HFF-Myc (cell line): ENCODE measurements at places on chromosomes 5 and 9.

DNA sequence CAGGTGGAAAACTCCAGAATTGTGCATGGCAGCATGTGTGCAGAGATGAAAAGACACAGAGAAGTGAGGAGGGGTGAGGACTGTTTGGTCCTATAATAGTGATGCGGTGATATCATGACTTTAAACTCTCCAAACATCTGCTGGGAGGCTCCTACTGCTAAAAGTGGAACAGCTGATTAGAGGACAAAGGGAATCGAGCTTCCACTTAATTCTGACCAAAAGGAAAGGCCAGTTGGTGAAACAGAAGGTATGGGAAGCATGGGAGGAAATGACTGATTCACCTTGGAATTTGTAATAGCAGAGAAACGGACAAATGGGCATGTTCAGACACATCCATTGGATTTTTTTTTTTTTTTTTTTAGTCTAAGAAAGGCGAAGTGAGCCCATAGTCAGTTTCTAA lies 67.5 kb upstream of the MAMDC2 start:
- peak; percentile 94 for DNase-seq

- peak; percentile 41 for DNase-seq
Observed at GRCh38 chr5:73654171-73654811, 28.3 kb downstream of the ARHGEF28 start.

DNA sequence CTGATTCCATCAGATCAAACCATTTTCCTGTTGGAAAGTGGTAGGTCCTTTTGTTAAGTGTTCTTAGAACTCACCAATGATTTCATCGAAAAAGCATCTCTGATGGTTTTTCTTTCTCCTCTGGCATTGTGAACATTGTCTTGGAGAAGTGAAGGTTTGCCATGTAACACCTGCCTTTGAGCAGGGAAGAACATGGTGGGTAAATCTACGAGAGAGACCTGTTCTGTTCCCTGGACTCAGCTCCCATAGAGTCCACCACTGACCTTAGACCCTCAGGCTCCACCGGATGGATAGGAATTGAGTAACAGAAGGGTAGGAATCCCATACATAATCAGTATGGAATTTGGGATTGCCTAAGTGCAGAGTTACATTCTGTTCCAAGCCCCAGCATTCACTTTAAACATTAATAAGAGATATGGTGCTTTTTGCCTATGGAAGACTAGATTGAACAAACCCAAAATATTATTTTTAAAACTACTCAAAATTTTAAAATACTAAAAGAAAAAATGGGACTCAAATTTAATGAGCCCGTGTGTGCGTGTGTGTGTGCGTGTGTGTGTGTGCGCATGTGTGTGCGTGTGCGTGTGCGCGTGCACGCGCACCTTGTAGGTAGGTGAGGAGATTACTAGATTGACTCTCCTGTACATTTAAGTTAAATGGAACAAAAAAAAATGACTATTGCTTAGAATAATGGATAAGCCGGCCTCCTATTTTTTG lies 92.0 kb downstream of the C9orf152 start:
- DNase-seq: no peak

DNA sequence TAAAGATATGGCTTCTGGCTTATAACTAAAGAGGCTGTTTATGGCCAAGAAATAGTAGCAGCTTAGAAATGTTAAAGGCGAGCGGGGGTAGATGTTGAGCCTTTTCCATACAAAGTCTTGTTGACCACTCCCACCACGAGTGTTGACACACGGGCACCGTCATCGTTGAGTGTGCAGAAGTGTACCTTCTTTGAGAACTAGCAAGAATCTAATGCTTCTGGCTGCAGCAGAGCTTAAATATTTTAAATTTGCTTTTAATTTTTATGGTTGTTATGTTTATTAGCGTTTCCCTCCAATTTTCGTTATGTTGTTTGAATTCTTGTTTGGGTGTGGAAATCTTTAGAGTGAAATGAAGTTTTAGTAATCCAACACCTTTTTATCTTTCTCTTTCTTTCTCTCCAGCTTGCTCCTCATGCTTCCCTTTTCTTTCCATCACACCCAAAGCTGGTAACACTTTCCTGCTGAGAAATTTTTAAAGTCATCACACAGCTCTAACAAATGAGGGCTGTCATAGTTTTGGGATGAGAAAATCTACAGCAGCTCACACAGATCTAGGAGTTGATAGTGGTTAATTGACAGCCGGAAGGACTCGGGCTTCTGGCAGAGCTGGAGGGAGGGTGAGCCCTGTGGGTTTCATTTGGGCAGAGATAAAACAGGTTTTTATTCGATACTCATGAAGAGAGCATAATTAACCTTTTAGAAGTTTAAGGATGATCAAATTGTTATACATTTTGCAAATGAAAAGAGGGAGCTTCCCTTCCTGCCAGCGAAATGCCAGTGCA lies 120.1 kb upstream of the ZNF608 start:
- no peak for DNase-seq

GRCh38 chr5:1193591-1193985 lies 7.8 kb upstream of the SLC6A19 start:
- DNase-seq: no peak

DNA sequence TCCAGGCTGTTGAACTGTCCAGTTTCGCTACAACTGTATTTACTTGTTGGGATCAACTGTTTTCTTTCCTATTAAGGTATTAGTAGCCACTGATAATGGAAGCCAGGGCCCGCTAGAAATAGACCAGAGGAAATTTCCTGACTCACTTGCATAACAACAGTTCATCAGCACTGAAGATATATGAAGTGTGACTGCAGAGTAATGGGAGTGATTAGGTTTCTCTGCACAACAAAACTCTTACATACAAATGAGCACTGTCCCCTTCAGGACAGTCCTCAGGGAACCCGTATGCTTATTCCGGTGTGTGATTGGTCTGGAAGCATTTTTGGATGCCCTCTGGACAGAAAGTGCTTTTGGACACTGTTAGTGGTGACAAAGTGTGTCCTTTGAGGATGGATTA lies 55.3 kb downstream of the LIX1 start:
- DNase-seq: no peak
